ENCODE measurements at places on chromosomes 4 and X.

DNA sequence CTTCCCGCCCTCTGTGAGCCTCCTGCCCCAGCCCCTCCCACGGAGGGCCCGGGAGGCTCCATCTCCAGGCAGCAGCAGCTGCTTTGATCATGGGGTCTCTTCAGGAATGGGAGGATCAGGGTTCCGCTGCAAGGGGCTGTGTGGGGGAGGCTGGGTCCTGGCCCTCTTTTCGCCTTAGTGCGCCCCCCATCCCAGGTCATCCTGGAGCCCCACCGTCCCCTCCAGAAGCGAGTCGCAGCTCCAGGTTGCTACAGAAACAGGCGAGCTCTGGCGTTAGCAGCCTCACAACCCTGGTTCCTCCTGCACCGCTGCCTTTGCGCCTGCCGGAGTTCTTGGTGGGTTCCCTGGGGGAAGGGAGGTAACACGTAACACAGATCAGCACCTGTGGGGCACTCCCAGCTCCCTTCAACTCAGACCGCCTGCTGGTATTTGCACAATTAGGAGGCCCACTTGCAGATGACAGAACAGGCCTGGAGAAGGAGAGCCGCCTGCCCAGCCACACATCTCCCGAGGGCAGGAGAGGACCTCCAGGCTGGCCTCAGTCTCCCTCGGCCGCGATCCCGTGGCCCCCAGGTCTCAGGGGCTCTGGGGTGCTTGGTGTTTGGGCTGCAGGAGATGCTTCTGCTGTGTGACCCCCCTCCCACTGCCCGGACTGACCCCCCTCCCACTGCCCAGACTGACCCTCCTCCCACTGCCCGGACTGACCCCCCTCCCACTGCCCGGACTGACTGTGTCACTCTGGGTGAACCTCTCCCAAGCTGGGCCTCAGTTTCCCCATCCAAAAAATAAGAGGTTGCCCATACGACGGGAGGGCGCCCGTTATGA, 64.2 kb upstream of the ADRA2C start:
- no peak for DNase-seq

DNA sequence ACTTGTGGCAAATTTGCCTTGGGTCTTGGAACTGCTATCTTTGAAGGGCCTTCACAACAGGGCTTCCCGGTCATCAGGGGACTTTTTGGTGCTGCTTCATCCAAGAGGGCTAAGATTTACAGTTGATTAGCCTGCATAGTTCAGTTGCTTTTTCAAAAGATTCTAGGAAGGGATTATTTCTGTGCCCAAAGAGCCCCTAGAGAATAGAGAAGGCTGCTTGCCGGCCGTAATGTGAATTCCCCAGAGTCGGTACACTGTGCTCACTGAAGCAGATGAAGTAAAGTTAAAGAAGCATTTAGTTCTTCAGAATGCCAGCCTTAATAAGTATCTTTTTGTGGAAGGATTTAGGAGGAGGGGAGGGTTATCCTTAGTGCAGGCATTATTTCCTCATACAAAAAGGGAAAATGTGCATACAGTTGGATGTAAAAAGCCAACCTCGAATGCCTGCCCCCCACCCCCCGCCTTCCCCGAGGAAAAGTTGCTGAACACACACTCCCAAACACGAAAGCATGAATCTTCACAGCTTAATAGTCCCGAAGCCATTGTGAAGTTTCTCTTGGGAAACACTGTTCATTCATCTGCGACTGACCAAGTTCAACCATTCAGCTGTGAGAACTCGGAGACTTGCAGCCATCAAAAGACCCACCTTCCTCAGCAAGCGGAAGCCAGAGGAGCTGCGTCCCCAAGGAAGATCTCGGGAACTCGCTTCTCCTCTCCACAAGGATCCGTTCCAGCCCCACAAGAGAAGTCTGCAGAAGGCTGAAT, 47.6 kb downstream of the ANOS1 start:
- DNase-seq = no peak

DNA sequence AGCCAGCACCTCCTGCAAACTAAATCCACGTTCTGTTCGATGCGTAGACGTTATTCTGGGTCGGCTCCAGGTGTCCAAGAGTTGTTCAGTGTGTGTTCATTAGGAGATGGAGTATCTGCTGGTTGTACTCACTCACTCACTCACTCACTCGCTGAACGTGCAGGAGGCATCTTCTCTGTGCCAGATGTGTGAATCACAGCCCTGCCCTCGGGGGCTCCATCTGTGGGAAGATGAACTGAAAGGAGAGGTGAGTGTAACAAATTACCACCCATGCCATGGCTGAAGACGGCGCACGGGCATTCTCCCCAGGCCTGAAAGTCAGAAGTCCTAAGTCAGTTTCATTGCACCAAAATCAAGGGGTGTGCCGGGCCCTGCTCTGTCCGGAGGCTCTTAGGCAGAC, 16.1 kb downstream of the NSG1 start:
- peak; percentile 75 for DNase-seq

DNA sequence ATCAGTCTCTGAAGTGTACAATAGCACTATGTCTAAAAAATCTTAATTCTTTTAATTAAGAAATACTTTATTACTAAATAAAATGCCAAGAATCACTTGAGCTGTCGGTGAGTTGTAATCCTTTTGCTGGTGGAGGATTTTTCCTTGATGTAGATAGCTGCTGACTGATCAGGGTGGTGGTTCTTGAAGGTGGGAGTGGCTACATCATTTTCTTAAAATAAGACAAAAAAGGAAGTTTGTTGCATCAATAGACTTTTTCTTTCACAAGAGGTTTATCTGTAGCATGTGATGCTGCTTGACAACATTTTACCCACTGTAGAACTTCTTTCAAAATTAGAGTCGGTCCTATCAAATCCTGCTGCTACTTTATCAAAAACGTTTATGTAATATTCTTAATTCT, 68.8 kb upstream of the ZC4H2 start:
- DNase-seq = no peak

- DNase-seq = peak; percentile 61
Observed at GRCh38 chrX:41180194-41180908, 95.1 kb downstream of the USP9X start.

- no peak for DNase-seq
Observed at GRCh38 chr4:54333657-54334056, 104.6 kb downstream of the PDGFRA start.

DNA sequence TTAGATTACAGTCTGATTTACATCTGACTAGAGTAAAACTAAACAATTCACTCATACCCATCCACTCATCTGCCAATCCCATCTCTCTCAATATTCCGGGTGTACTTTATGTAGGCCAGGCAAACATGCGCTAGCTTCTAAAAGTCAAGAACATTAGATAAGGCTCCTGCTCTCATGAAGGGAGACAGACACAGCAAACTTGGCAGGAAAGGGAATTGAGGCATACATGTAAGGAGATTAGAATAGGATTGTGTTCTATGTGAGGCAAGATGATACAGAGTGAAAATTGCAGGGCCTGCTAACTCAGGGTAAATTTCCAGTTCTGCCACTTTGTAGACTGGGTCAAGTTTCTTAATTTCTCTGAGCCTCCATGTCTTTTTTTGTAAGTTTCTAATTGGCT, 135.8 kb downstream of the CDS1 start:
- DNase-seq = no peak

- DNase-seq = peak; percentile 15
Observed at GRCh38 chr4:182928061-182928460, 10.9 kb upstream of the DCTD start.

- DNase-seq = no peak
Observed at GRCh38 chr4:94359838-94360237, 17.2 kb upstream of the HPGDS start.

DNA sequence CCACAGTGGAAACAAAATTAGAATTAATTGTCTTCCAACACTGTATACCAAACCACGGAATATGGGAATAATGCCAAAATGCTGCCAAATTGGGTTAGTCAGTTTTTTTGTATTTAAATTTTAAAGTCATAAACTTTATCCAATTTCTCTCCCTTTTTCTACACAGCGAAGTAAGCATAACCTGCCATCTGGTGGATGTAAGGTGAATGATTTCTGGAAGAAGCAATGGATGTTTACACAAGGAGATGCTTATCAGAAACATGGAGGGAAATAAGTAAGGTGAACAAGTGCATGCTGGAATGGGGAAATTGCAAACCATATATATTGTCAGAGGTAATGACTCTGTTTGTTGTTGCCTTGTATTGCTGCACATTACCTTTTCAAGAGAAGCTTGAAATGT, 691.9 kb downstream of the TECRL start:
- peak; percentile 51 for DNase-seq

- peak; percentile 10 for DNase-seq
Observed at GRCh38 chr4:71222661-71223060, 116.2 kb upstream of the SLC4A4 start.

- DNase-seq = no peak
Observed at GRCh38 chrX:153463556-153463955, 6.8 kb downstream of the HAUS7 start.

- DNase-seq = no peak
Observed at GRCh38 chrX:124030520-124030919, 69.0 kb downstream of the STAG2 start.

DNA sequence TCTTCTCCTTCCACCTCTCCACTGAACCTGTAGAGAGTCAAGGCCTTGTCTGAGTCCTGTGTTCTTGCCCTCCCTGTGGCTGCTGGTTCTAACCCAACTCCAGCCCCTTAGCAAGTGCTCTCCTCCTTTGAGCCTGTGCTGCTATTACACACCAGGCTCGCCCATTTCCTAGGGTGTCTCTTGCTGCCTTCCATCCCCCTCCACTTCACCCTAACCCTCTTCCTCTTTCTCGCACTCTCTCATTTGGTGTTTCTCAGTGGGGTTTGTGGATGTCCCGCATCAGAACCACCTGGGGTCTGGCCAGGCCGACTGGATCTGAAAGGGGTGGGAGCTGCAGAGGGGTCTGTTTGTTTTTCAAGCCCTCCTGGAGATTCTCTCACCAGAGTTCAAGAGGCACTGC, 156.7 kb downstream of the SPRY1 start:
- DNase-seq = no peak

- DNase-seq = peak; percentile 37
Observed at GRCh38 chr4:110589297-110589696, 33.6 kb downstream of the PITX2 start.

DNA sequence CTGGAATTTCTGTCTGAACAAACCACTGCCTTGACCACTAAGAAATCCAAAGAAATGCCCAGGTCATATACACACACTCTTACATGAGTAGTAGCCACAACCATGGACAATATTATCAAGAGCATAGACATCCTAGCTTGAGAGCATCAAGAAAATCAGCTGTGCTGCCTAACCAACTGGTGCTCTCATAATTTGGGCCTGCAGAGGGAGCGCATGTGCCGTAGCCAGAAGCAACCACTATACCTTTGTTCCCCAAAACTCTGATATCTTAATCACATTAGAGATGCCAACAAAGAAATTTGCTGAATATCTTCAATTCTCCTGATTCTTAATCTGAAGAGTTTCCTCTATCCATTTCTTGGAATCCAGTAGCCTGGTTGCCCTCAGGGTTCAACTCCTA, 163.6 kb downstream of the ZNF674 start:
- peak; percentile 46 for DNase-seq

- DNase-seq = peak; percentile 61
Observed at GRCh38 chrX:100731441-100732281, at the start of gene SYTL4. SYTL4 (minus strand) TSS chrX:100732121; CDS start chrX:100702037, 30,084 bp downstream.

DNA sequence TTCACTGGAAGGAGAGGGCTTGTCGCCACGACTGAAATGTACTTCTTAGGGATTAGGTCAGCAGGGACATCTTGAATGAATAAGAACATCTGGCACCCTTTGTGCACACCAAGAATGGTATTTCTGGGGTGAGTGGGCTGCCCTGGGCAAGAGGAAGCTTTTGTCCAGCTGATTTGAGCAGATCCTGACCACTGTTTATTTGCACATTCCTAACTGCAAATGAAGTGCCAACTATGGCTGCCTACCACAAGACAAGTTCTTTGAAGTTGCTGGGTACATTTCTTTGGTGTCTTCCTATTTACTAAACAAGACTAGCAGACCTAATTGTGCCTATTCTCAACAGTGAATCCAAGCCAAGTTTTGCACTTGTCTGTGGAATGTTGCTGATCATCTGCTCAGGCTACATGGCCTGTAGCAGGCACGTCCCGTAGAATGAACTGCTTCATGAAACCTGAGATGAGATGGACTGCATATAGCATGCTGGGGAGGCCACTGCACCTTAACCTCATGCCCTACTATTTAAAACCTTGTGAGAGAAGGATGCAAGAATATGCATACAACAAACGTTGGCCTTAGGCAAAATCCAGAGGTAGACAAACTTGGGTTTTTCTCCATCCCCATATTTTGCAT, 45.0 kb downstream of the PIR start:
- peak; percentile 3 for DNase-seq

- no peak for DNase-seq
Observed at GRCh38 chrX:40729598-40730584, 5.5 kb downstream of the MED14 start.

DNA sequence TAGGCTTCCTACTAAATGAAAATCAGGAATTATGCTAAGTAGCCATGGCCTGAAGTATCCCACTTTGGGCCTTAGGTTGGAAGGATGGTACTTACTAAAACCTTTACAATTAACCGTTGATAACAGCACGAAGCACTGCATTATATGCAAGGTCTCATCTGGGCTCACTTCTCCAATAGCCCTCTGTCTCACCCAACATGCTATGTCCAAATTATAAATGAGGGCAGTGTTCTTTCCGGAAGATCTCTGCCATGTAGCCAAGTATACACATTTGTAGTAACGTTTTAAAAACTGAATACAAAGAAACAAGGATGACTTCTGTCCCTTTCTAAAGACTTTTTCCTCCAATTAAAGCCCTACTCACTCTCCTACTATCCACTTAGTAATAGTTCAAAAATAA, 51.6 kb downstream of the SCFD2 start:
- no peak for DNase-seq

- DNase-seq = no peak
Observed at GRCh38 chrX:54758114-54759055, 39.7 kb downstream of the ITIH6 start.

DNA sequence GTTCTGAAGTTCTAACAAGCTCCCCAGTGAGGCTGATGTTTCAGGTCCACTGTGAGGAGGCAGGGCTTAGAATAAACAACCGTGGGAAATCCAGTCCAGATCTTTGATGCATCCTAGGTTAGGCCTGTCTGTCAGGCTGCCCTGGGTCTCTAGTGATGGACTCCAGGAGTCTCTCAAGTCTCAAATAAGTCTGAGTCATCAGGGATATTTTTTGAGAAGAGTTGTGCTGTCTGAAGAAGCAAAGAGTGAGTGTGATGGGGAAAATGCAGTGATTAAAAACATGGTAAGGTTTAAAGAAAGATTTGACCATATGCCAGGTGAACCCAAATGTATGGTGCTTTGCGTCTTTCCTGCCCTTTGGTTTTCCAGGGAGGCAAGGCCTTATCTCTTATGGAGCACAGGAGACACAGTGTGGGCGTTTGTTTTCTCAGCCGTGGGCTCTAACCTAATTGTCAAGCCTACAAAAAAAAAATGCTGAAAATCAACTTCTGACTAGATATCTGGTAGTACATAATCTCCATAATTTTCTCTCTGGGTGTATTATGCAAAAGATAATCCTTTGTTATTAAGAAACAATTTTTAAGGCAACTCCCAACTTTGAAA, 100.7 kb downstream of the PTTG2 start:
- DNase-seq = no peak

DNA sequence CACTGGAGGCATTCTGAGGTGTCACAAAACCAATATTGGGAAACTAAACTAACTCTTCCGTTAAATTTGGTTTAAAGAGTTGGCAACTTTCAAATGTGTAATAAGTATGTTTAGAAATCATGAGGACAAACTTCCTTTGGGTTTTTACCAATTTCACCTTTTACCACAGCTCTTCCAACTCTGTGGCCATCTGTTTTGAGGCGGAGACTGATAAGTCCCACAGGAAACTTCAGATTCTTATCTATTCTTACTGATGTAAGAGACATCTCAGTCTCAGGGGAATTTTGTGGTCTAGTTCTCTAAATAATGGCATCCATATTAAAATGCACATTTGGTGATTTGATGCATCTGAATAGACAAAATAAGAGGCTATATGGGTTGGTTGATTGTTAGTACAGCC, 229.2 kb upstream of the AFF2 start:
- no peak for DNase-seq
